ENCODE measurements at places on chromosomes 7 and 10. TPM values are rescaled to one million over a fixed set of nuclear protein-coding genes. Genes with fewer than 3 reads are reported as not detected.

GRCh38 chr7:157176771-157177170 lies 38.0 kb downstream of the UBE3C start:
- H3K27ac ChIP-seq = no peak overlapping the region
- H3K4me1 ChIP-seq = no peaks in the 10 kb centered on the region
- H3K36me3 ChIP-seq = peaks cover 39% of the 10 kb centered on the region
- no peak for DNase-seq

The TMEM236 gene
- total RNA-seq = 0.05 TPM

DNA sequence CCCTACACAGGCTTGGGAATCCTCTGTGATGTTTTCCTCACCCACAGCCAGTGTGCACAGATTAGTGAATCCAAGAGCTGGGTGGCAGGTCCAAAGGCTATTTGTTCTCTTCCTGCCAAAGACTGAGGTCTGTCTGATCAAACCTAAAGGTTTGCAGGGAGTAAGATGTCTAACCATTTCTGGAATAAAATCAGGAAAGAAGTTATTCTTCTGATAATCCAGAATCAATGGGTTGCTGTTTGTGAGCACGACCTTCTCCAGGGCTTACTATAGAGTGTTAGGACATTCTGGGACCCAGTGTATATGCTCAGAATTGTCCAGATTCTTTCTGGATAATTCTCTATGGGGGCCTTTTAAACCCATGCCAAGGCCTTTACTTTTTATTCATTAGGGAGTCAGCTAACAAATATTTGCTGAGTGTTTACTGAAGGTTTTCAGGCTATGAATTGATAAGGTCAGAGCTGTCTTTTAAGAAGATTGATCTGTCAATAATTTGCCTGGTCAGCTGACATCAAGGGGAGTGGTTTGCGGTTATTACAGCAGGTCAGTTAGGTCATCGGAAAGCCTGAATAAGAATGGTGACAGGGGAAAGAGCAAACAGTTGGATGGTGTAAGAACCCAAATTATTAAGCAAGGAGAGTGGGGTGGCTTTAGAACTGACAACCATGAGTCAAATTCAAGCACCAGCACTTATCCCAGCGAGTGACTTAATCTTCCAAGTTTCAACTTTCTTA lies 7.5 kb upstream of the TECTB start:
- H3K4me1 ChIP-seq = no peaks in the 10 kb centered on the region
- H3K27me3 ChIP-seq = peaks cover 6% of the 10 kb centered on the region
- no peak overlapping the region for H3K27ac ChIP-seq
- H3K36me3 ChIP-seq = no peaks in the 10 kb centered on the region
- no peak for DNase-seq

DNA sequence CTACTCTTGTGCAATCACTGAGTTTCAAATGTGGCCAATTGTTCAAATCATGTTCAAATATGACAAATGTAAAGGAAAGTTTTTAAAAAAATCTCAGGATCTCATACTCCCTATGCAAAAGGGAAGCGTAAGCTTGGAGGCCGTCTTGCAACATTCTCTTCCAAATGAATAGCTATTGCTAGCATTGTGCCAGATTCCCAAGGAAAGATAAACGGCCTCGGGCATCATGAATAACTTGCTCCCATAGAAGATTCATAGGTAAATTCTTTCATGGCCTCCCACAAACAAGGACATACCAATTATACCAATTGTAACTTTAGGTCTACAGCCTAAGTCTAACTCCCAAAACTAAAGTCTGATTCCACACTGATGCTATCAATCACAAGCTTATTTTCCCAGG lies 416.9 kb downstream of the THSD7A start:
- H3K27ac ChIP-seq = no peak overlapping the region
- no peak for DNase-seq
- no peaks in the 10 kb centered on the region for H3K4me1 ChIP-seq
- no peak overlapping the region for H3K4me3 ChIP-seq
- H3K27me3 ChIP-seq = no peaks in the 10 kb centered on the region

DNA sequence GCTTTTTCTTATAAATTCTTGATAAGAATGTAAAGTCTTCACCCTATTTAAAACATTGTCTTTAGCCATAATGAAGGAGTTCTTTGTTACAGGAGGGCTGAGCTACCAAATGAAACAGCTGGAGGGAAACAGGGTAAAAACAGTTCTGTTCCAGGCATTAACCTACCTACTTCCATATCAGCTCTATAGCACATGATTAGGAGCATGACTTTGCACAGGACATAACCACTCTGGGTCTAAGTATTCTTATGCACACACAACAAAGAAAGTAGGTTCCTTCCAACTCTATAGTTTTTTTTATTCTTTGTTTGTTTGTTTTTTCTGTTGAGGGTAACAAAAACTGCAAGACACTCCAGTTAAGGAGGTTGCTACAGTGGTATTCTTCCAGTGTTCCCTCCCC lies 52.7 kb downstream of the SCIN start:
- peaks cover 4% of the 10 kb centered on the region for H3K4me1 ChIP-seq
- no peak overlapping the region for H3K27ac ChIP-seq
- no peaks in the 10 kb centered on the region for H3K36me3 ChIP-seq
- DNase-seq = no peak
